ENCODE measurements at places on chromosomes 16 and 17.
A peak's percentile ranks its signal among the peaks of the same experiment; 100 is the strongest.

DNA sequence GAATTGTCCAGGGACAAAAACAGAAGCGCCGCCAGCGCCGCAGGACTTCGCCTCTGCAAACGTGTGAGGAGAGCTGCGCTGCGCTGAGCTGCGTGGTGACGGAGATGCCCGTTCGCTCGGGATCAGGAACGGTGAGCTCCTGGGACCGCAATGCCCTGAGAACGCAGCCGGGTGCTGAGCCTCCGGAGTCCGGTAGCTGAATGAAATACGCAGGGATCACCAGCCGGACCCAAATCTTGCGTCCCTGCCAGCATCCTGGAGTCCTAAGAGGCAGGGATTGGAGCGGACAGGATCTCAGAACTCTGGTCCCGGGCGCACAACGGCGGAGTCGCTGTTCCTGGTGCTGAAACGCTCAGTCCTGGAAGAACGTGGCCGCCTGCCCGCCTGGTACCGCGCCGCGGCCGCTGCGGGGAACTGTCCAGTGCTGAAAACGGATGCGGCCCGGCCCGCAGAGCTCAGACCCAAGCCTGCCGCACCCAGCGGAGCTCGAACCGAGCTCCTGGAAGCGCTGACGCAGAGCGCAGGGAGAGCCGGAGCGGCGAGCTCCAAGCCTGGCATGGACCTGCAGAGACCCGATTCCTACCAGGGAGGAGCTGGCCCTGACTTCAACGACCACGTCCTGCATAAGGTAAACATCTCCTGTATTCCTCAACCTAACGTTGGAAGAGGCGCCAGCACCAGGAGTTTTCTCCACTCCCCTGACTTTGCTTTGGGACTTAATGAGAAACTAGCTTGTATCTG is 41.5 kb downstream of the CD300LF start:
- DNase-seq: peak; percentile 73

GRCh38 chr16:1028524-1029258 is 43.9 kb upstream of the SSTR5 start:
- DNase-seq: no peak

- DNase-seq: peak; percentile 69
These were observed 1.1 kb upstream of the ZNF747 start for GRCh38 chr16:30535777-30536190.

GRCh38 chr16:46555951-46556350 is 65.2 kb downstream of the SHCBP1 start:
- no peak for DNase-seq

DNA sequence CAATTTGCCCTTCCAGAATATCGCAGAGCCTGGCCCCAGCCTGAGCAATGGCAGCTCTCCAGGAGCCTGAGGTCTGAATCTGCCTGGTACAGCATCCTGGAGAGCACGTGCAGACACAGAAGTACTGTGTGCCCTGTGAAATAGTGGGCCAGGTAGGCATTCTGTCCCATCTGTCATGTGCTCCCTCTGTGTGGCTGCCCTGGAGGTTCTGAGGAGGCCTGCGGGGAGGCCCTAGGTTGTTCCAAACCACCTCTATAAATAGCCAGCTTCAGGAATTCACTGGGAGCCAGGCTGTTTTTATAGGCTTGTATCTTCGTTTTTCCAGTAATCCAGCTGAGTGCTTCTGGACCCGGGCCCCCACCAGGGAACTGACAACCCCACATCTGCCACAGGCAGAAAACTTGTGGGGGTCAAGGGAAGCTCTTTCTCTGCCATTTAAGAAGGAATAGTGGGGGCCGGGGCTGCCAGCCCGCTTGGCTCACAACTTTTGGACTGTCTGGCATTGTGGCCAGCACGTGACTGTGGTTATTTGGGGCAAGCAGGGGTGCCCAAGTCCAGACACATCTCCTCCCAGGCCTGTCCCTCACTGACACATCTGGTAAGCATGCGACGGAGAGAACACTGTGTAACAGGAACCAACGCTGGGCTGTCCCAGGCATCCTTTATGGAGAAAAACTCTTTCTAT is 356.3 kb upstream of the TNRC6C start:
- no peak for DNase-seq

DNA sequence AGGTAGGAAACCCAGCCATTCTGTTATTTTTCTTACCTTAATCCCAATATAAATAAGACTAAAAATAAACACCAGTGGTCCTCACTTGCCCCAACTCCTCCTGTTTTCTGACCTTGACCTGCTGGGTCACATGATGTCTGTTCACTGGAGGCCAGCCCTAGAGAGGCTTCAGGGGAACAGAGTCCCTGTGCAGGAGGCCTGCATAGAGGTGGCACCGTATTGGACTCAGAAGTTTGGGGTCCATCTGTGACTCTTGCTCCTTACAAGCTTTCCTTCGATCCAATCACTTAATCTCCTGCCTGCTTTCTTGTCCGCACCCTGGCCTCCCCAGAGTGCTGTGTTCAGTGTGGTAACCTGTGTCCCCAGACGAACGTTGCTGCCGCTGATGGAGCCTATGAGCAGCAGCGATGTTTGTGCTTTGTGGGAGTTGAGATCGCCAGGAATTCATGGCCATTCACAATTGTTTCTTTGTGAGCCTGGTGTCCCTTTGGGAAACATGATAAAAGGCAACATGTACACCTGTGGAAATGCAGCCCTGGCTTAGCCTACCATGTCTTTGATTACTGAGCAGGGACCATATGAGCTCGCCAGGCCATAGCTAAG is 4.7 kb downstream of the IGSF6 start:
- no peak for DNase-seq

All from inflammatory macrophage treated with lipopolysaccharide for 4 hours (primary cell).